ENCODE measurements at places on chromosomes 5 and 9. TPM values are rescaled to one million over a fixed set of nuclear protein-coding genes. Genes with fewer than 3 reads are reported as not detected.

The SNCB gene
- total RNA-seq = not detected

The OR2Y1 gene
- not detected for total RNA-seq

- DNase-seq = no peak
Observed at GRCh38 chr9:135218331-135219225, 131.1 kb downstream of the OLFM1 start.

DNA sequence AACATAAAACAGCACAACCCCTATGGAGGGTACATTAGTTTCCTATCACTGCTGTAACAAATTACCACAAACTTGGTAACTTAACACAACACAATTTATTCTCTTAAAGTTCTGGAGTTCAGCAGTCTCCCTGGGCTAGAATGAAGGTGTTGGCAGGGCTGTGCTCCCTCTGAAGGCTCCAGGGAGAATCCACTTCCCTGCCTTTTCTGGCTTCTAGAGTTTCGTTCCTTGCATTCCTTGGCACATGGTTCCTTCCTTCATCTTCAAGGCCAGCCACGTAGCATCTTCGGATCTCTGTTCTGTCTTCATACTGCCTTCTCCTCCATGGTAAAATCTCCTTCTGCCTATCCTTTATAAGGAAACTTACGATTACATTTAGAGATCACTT, 25.0 kb upstream of the GSN start:
- DNase-seq = no peak

DNA sequence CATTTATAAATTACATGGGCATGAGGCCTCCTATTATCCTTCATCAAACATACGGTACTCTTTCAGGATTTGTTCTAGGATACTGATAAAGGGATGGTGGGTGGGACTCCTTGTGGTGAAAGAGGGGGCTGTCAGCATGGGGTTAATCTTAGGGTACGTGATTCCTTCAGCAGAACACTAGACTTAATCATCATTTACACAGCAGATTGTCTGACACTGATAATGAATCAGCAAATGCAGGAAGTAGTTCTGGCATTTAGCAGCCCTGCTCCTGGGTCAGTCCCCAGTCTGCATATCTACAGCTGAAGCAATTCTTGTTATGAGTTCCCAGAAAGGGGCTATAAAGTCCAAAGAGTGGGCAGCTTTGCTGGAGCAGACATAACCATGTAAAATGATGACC, 384.6 kb downstream of the SPOCK1 start:
- no peak for DNase-seq

All from naive thymus-derived CD4-positive, alpha-beta T cell (primary cell).